ENCODE measurements at places on chromosomes 16 and 17. TPM values are rescaled to one million over a fixed set of nuclear protein-coding genes. Genes with fewer than 3 reads are reported as not detected.
A peak's percentile ranks its signal among the peaks of the same experiment; 100 is the strongest.

RAB11FIP4 gene
- total RNA-seq: 41.4 TPM

DNA sequence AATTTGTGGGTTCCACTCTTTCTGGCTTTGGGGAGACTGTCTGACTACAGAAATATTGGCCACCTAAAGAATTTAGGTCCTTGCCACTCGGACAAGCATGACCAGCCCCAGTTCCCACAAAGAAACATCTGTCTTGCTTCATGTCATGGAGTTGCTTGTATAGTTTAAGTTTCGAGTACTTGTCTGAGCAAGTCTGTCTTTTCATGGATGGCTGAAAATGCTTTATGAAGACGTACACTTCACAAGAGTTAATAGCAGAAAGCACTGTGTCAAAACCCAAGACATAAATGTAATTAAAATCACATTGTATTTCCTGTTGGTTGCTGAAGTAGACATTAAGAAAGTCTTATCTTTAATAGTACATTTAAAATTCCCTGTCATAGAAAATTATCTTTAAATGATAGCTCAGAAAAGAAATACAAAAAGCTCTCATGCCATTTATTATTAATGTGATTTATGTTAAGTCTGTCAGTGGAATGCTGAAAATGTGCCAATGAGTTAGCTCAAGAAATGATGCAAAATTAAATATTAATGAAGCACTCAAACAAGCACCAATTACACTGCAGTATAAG is 29.8 kb upstream of the XYLT2 start:
- no peak overlapping the region for H3K4me3 ChIP-seq
- no peak for DNase-seq
- no peaks in the 10 kb centered on the region for H3K36me3 ChIP-seq
- H3K27me3 ChIP-seq: peaks cover 6% of the 10 kb centered on the region
- H3K4me1 ChIP-seq: peaks cover 6% of the 10 kb centered on the region

DNA sequence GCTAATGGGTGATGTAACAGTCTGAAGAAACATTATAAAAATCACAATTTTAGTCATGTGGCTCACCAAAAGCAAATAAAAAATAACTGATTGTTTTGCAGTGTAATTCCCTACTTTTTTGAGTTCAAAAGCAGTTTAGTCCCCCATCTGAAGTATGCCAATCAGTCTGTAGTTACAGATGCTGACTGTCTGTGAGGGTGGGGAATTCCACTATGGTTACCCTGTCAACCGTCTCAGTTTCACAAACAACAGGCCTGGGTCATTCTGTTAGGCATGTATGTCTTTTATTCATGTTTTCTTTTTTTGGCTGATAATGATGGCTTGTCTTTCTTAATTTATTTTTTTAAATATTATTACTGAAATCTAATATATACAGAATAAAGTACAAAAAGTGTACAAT is 69.3 kb downstream of the STXBP4 start:
- H3K27ac ChIP-seq: no peak overlapping the region
- H3K4me1 ChIP-seq: no peaks in the 10 kb centered on the region

- H3K27ac ChIP-seq: no peak overlapping the region
- DNase-seq: no peak
- H3K36me3 ChIP-seq: no peaks in the 10 kb centered on the region
- no peaks in the 10 kb centered on the region for H3K27me3 ChIP-seq
Measured at GRCh38 chr17:45115871-45116270, 16.4 kb downstream of the PLCD3 start.

ZP2 gene
- total RNA-seq: not detected

- H3K27me3 ChIP-seq: peaks cover 1% of the 10 kb centered on the region
- H3K4me1 ChIP-seq: no peaks in the 10 kb centered on the region
- no peaks in the 10 kb centered on the region for H3K36me3 ChIP-seq
- H3K27ac ChIP-seq: no peak overlapping the region
Measured at GRCh38 chr17:79444198-79444597, 166.7 kb downstream of the RBFOX3 start.

DNA sequence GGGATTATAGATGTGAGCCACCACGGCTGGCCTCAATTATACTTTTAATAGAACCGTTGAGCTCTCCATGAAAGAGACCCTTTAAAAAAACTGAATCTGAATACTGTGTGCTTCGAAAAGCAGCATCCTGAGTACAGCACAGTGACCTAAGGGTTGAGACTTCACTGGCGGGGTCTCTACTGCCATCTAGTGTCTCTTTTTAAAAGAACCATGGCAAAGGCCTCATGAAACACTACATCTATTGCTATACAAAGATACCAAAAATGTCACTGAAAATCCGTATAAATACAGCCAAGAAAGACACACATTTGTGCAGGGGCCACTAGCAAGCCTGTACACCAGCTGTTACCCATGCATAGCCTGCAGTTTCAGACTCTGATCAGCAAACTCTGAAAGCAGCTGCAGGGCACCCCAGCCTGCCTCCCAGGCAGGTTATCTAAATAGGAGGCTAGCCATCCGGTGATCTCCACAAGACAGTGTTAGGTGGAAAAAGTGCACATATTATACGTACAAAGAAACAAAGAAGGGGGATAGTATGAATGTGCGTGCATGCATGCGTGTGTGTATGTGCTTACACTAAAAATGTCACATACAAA is 35.3 kb downstream of the NPLOC4 start:
- peak; percentile 48 for DNase-seq
- H3K4me3 ChIP-seq: no peak overlapping the region
- no peaks in the 10 kb centered on the region for H3K4me1 ChIP-seq
- H3K27me3 ChIP-seq: no peaks in the 10 kb centered on the region

- no peaks in the 10 kb centered on the region for H3K36me3 ChIP-seq
- H3K4me1 ChIP-seq: peaks cover 3% of the 10 kb centered on the region
- H3K4me3 ChIP-seq: no peak overlapping the region
Measured at GRCh38 chr17:13957636-13958035, 111.7 kb upstream of the COX10 start.

DNA sequence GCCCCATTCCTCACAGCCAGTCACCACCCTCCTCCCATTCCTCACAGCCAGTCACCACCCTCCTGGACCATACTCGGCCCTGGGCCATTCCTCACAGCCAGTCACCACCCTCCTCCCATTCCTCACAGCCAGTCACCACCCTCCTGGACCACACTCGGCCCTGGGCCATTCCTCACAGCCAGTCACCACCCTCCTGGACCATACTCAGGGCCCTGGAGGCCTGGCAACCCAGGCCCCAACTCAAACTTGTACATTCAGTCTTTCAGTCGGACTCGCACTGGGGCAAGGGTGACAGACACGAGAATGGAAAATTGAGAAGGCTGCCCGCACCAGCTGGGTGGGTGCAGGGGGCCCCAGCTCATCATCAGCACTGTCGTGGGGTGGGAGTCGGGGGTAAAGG is 30.4 kb upstream of the FOXK2 start:
- no peak overlapping the region for H3K4me3 ChIP-seq
- H3K27ac ChIP-seq: no peak overlapping the region
- DNase-seq: no peak
- peaks cover 24% of the 10 kb centered on the region for H3K36me3 ChIP-seq
- no peaks in the 10 kb centered on the region for H3K27me3 ChIP-seq

- no peaks in the 10 kb centered on the region for H3K36me3 ChIP-seq
- H3K4me3 ChIP-seq: no peak overlapping the region
- H3K27me3 ChIP-seq: peaks cover 5% of the 10 kb centered on the region
- no peak for DNase-seq
Measured at GRCh38 chr16:83004868-83005652, 378.3 kb downstream of the CDH13 start.

NLRC3 gene
- 20.5 TPM for total RNA-seq

CES5A gene
- total RNA-seq: not detected

DNA sequence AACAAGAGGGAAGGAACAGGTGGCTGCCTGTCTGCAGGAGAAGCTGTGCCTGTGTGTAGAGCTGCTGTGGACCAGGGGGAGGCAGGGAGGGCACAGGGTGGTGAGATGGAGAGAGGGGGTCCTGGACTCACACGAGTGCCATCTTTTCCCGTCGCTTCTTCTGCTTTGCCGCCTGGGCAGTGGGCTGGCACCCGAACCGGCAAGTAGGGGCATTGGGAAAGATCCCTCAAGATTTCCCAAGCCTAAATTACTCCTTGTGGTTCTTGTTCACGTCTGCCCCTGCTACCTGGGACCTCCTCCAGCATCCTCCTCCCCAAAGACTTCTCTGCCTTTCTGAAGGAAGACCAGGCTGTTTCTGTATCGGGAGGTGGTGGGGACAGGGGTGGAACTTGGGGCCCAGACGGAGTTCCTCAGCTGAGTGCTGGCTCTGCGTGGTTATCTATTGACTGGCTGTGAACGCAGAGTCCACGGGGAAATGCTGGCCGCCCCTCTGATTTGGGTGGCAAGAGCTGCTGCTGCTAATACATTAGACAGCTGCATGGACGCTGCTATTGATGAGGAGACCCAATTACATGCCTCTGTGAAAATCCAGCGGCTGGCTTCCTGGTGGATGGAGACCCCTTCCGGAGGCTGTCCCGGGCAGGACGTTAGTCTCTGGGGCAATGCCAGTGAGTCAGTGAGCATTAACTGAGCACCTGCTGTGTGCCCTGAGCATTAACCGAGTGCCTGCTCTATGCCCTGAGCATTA is 114.5 kb downstream of the OR1D5 start:
- no peak overlapping the region for H3K4me3 ChIP-seq
- H3K4me1 ChIP-seq: peaks cover 15% of the 10 kb centered on the region
- no peaks in the 10 kb centered on the region for H3K27me3 ChIP-seq
- no peak overlapping the region for H3K27ac ChIP-seq

PRKCB gene
- total RNA-seq: 83.8 TPM

- H3K27me3 ChIP-seq: peaks cover 17% of the 10 kb centered on the region
- H3K4me1 ChIP-seq: peaks cover 14% of the 10 kb centered on the region
- no peak overlapping the region for H3K4me3 ChIP-seq
- H3K36me3 ChIP-seq: no peaks in the 10 kb centered on the region
- peak; percentile 42 for DNase-seq
Measured at GRCh38 chr17:36198831-36199465, 2.4 kb upstream of the CCL3L1 start.

GRCh38 chr17:2337544-2338314 is 428 bp downstream of the SGSM2 start:
- H3K4me1 ChIP-seq: peaks cover 16% of the 10 kb centered on the region
- H3K4me3 ChIP-seq: peak overlapping the region; percentile 68
- peak; percentile 73 for DNase-seq
- peak overlapping the region; percentile 44 for H3K27ac ChIP-seq
- H3K27me3 ChIP-seq: no peaks in the 10 kb centered on the region
- H3K36me3 ChIP-seq: peaks cover 4% of the 10 kb centered on the region

DNA sequence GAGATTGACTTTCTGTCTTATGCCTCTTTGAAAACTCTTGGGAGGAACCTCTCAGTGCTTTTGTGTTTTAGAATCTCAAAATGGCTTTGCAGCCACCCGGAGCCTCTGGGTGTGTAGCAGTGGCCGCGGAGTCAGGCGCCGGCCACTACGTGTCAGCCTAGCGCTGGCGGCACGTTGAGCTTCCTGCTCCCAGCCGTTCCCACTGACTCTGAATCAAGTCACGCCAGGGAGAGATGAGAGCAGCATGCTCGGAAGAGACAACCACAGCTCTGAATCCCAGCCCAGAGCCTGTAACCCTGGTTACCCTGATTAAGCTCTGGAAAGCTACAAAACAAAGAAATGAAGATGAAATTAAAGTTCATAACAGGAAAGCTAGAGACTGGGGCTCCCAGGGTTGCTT is 97.4 kb upstream of the CACNG5 start:
- no peaks in the 10 kb centered on the region for H3K27me3 ChIP-seq
- peaks cover 49% of the 10 kb centered on the region for H3K36me3 ChIP-seq
- DNase-seq: no peak
- H3K4me3 ChIP-seq: no peak overlapping the region

DNA sequence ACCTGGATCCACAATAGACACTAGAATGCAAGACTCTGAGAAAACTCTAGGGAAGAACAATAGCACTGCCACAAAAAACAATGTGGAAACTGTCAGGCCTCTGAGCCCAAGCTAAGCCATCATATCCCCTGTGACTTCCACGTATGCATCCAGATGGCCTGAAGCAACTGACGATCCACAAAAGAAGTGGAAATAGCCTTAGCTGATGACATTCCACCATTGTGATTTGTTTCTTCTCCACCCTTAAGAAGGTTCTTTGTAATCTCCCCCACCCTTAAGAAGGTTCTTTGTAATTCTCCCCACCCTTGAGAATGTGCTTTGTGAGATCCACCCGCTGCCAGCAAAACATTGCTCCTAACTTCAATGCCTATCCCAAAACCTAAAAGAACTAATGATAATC is 39.2 kb upstream of the TNRC6C start:
- no peak overlapping the region for H3K27ac ChIP-seq
- peaks cover 10% of the 10 kb centered on the region for H3K4me1 ChIP-seq
- H3K36me3 ChIP-seq: no peaks in the 10 kb centered on the region
- no peak overlapping the region for H3K4me3 ChIP-seq

DNA sequence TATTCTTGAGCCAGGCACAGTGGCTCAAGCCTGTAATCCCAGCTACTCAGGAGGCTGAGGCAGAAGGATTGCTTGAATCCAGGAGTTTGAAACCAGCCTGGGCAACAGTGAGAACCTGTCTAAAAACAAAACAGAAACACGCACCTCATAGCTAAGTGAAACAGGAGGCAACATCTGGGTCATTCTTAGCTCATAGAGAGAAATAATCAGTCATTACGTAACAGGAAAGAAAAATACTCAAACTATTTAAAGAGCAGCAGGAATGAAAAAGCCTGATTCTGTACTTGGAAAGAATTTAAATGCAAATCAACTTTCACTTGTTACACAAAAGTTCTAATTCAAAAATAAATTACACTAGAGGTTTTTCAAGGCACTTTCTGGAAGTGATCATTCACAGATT is 17.2 kb downstream of the CHCT1 start:
- no peaks in the 10 kb centered on the region for H3K36me3 ChIP-seq
- peaks cover 2% of the 10 kb centered on the region for H3K27me3 ChIP-seq

GRCh38 chr16:12965274-12965804 is 63.9 kb downstream of the SHISA9 start:
- H3K36me3 ChIP-seq: no peaks in the 10 kb centered on the region
- H3K4me3 ChIP-seq: no peak overlapping the region
- H3K4me1 ChIP-seq: no peaks in the 10 kb centered on the region

DNA sequence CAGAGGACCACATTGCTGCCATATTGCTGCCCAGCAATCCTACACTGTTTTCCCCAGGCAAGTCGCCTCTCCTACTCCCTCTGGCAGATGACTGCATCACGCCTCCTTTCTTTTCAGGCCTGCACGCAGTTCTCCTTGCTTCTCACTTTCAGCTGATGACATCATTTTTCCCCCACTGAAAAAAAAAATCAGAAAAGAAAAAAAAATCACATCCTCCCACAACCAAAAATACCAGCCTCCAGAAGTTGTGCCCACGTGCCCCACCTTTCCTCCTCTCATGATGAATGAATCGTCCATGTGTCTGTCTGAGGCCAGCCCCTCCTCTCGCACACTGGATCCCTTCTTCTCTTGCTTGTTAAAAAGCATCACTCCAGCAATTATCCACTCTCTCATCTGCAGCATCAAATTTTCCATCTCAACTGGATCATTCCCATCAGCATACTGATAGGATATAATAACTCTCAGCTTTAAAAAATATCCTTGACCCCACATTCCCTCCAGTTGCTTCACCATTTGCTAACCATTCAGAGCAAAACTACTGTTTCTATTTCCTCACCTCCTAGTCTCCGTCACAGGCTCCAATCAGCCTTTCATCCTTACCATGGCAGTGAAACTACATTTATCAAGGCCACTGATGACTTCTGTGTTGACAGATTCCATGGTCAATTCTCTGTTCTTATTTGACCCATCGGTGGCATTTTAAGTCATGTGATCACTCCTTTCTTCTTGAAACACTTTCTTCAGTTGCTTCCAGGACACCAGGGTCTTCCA is 30.1 kb upstream of the DYNLL2 start:
- H3K4me3 ChIP-seq: no peak overlapping the region
- H3K27ac ChIP-seq: peak overlapping the region; percentile 8
- H3K4me1 ChIP-seq: peaks cover 15% of the 10 kb centered on the region
- peaks cover 5% of the 10 kb centered on the region for H3K27me3 ChIP-seq
- peak; percentile 52 for DNase-seq

All from activated CD4-positive, alpha-beta T cell treated with anti-CD3 and anti-CD28 coated beads for 36 hours (primary cell).